NCI-H524 treated with DMSO at 0.1 percent for 48 hours (cell line): ENCODE measurements at places on chromosomes 6 and 20.

GRCh38 chr6:1910621-1911407 is 301.1 kb downstream of the FOXC1 start:
- no peak for DNase-seq

- DNase-seq = no peak
These were observed 44.1 kb upstream of the GRM4 start for GRCh38 chr6:34189806-34190503.

DNA sequence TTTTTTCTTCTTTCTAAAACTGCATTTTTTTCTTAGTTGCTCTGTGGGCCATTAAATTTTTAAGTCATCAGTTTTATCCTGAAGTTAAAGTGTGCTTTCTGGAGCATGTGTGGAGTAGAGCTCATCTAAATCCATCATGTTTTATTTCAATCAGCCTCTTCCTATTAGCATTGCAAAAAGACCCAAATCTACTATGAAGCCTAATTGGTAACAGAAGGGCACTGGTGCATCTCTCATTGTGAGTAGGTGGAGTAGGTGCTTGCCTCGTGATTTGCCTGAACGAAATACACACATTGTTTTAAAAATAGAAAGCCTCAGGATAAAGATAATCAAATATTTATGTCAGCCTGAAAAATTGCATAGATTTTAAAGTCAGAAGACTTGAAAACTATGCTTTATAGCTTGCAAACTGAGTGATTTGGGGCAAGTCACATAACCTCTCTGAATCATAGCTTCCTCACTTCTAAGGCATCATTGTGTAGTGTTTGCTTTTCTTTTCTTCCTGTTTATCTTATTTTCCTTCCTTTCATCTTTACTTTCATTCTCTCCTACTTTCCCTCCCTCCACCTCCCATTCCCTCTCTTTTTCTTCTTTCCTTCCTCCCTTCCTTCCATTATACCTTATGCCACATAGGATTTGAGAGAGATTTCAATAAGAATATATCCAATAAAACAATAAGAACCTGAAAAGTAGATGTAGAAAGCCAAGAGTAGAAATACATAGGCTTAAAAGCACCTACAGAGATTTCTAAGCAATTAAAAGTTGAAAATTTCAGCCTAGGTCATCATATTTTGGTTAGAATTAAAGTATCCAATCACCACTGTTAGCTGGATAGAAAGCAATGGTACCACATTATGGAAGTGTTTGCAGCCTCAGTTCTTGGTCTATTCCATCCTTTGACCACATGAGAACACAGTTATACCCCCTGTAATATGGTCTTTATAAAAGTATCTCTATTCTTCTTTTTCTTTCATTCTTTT is 49.6 kb upstream of the RNF146 start:
- DNase-seq = no peak

DNA sequence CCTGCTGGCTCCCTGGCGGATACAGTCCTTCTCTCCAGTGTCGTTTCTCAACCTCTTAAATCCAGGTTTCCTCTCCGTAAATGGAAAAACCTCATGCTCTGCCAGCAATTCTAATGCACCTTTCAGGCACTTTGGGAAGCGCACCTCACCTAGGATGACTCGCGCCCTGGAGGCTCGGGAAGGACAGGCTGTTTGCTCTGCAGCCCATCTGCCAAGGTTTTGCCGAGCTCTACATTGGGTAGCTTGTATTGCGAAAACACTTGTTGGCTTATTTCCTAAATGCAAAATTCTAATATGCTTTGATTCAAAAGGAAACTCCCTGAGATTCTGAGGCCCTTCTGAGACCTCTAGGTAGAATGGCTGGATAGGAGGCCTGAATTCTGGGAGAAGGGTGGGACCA is 102.6 kb upstream of the MLN start:
- DNase-seq = no peak

GRCh38 chr6:158322400-158322723 is 10.1 kb downstream of the TULP4 start:
- DNase-seq = no peak

- DNase-seq = no peak
These were observed 5.2 kb downstream of the NAPB start for GRCh38 chr20:23415959-23416583.

- DNase-seq = no peak
These were observed 19.8 kb downstream of the PTK7 start for GRCh38 chr6:43095939-43096338.
